ENCODE measurements at places on chromosomes 1 and 21. TPM values are rescaled to one million over a fixed set of nuclear protein-coding genes. Genes with fewer than 3 reads are reported as not detected.

Gene NAXE
- total RNA-seq, result 141 TPM

Gene ZMYND12
- 0.63 TPM for total RNA-seq

Gene PTPN14
- total RNA-seq, result 12.1 TPM

Gene SELENBP1
- total RNA-seq, result 7.7 TPM

Gene CELA3B
- total RNA-seq, result not detected

All from A549 treated with AZD2906 at 1 μM for 4 hours (cell line).